Left forelimb (tissue), 1 donor: ENCODE measurements at places on chromosomes 11 and 22.
A peak's percentile ranks its signal among the peaks of the same experiment; 100 is the strongest.

DNA sequence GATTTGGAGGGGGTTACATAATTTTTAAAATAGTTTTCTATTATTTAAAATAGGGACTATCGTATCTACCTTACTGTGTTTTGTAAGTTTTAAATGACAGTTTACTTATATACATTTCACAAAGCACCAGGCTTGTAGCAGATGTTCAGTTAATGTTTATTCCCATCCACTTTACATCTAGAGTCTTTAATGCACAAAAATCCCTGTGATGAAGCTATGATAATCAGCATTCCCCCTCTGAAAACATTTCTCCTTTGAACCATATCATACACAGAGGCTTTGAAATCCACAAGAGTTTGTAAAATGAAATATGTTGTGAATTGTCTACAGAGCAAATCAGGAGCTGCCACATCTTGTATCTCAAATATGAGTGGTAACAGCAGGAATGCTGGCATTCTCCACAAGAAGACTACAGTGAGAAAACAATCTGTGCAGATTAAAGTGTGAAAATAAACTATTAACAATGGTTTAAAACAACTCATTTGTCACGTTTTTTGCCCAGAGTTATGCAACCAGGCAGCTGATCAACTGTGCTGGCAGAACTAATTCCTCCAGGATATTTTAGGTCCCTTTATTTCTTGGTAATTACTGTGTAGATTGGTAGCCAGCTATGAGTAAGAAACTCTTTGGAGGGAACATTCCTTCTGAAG, 699.1 kb upstream of the ARHGAP42 start:
- DNase-seq, result no peak

DNA sequence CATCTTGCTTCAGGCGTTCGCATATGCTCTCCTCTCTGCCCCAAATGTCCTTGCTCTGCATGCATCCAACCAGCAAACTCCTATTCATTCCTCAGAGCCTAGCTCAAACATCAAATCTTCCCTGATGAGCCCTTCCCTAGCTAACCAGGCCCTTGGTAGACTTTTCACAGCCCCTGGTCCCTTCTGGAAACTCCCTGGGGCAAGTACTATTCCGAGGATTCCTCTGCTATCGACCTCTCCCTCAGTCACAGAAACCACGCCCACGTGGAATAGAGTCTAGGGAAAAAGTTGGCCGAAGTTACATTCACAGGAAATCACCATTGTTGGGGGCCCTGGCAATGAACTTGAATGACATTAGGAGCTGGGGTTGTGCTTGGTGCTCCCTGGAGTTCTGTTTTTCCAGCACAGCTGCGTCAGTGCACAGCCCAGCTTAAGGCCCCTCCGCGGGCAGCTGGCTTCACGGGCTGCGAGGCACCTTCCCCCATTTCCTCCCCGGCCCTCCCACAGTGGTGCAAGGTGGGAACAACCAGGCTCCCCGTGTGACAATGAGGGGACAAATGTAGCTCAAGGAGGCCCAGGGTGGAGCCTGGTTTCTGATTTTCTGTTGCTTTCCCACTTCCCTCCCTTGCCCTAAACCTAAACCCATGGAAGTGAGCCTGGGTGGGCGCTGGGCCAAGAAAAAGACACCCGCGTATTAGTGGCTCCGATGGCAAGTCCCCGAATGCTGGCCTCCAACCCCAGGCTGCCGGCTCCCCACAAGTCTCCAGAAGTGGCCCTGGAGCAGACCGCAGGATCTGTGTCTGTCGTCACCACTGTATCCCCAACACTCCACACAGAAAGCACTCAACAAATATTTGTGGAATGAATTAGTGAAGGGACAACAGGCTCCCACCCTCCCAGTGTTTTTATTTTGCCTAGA, 4.3 kb upstream of the ATP5MGL start:
- DNase-seq, result peak; percentile 77

- no peak for DNase-seq
Measured at GRCh38 chr11:65651589-65652510, 10.9 kb downstream of the RELA start.

DNA sequence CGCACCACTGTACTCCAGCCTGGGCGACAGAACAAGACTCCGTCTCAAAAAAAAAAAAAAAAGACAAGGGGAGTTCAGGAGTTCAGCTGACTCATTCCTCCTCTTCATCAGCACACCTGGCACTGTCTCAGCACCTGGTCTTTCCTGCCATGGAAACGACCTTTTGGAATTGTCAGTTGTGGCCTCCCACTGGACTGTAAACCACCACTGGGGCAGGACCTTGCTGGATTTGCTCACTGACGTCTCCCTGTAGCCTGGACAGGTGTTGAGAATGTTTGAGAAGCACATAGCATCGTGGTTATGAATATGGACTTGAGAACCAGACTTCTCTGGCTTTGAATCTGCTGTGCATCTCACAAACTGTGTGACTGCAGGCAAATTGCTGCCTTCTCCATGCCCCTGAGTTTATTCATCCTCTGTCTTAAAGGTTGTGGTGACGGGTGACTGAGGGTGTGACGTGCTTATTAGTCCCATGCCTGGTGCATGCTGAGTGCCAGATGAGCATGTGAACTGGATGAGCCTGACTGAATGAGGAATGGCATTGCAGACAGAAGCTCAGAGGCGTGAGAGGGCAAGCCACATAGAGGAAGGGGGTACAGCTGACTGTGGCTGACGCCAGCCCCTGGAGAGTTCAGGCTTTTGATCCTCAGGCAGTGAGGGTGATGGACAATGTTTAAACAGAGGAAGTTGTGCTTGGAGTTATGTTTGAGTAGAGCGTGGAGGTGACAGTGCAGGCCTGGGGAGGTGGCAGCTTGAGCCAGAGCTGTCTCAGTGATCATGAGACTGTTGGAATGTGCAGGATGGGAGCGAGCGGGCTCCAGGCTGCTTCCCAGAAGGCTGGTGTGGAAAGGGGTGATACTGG, 12.7 kb downstream of the TOM1 start:
- no peak for DNase-seq

- DNase-seq, result no peak
Measured at GRCh38 chr11:28877340-28877739, 769.2 kb downstream of the METTL15 start.
